ENCODE measurements at places on chromosomes 5 and 9.

DNA sequence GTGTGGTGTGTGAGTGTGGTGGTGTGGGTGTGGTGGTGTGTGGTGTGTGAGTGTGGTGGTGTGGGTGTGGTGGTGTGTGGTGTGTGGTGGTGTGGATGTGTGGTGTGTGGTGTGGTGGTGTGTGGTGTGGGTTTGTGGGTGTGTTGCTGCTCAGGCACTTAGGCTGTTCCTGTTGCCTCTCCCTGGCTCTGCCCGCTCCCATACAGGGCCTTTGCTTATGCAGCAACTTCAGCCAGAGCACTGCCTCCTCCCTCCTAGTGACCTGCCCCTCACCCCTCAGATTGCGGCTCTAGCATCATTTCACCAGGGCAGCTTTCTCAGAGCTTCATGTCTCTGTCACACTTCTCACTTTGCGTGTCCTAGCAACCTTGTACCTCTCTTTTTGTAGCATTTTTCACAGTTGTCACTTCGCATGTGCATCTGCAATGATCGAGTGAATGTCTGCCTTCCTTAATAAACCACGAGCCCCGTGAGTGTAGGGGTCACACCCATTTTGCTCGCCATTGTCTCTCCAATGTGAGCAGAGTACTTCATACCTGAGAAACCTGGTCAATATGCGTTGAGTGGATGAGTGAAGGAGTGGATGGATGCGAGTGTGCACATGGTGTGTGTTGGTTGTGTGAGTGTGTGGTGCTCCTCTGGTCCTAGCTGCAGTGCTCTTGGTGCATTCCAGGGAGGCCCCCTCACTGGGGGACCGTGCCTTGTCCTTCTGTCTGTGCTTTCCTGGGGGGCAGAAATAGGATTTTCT, 167.9 kb upstream of the PANK3 start:
- DNase-seq: no peak
- no peaks in the 10 kb centered on the region for H3K36me3 ChIP-seq
- H3K27me3 ChIP-seq: no peaks in the 10 kb centered on the region
- H3K4me3 ChIP-seq: no peak overlapping the region
- H3K4me1 ChIP-seq: no peaks in the 10 kb centered on the region
- no peak overlapping the region for H3K27ac ChIP-seq

DNA sequence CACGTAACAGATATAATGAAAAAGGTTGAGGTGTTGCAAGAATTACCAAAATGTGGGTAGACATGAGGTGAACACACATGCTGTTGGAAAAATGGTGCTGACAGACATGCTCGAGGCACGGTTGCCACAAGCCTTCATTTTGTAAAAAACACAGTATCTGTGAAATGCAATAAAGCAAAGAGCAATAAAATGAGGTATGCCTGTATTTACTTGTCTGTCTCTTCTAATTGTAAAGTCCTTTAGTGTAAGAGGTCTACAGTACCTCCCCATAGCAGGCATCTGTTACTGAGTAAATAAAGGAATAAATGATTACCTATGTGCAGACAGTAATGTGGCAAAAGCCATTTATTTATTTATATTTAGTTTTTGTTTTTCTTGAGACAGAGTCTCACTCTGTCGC, 3.0 kb upstream of the CAST start:
- H3K4me1 ChIP-seq: no peaks in the 10 kb centered on the region

GRCh38 chr9:97039514-97039860, 545 bp upstream of the CTSV start:
- H3K4me1 ChIP-seq: no peaks in the 10 kb centered on the region
- no peaks in the 10 kb centered on the region for H3K27me3 ChIP-seq
- H3K36me3 ChIP-seq: no peaks in the 10 kb centered on the region

DNA sequence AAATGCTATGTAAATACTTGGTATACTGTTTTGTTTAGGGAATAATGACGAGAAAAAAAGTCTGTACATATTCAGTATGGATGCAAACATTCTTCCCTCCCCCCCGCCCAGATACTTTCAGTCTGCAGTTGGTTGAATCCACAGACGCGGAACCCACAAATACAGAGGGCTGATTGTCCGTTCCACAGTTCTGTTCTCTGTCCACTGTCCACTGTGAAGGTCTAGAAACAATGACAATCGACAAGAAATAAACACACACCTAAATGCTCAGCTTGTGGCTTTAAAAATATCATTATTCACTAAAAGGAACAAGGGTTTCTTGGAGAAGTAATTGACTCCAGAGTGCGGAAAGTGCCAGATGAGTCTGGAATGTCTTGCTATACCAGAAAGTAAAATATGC, 109.1 kb downstream of the TMEM161B start:
- H3K27ac ChIP-seq: no peak overlapping the region
- no peaks in the 10 kb centered on the region for H3K27me3 ChIP-seq
- H3K4me3 ChIP-seq: no peak overlapping the region
- DNase-seq: no peak

GRCh38 chr9:130541533-130541932, 37.8 kb upstream of the FUBP3 start:
- H3K36me3 ChIP-seq: no peaks in the 10 kb centered on the region
- H3K27me3 ChIP-seq: no peaks in the 10 kb centered on the region

DNA sequence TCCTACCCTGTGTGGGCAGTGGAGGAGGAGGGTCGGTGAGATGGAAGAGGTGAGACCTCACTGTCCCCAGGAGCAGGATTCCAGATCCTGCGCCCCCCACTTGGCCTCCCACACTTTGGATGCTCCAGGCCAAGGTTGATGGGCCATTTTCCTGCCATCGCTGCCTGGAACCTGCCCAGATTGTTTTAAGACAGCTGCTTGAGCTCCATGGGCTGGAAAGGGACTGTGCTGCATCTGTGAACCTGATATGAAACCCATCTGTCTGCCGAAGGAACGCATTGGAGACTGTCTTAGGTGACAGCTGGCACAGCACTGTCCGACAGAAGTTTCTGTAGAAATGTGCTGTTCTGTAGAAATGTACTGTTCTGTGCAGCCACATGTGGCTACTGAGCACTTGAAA, 72.7 kb upstream of the SLC25A48 start:
- H3K27me3 ChIP-seq: peaks cover 3% of the 10 kb centered on the region
- DNase-seq: no peak
- H3K36me3 ChIP-seq: no peaks in the 10 kb centered on the region
- no peak overlapping the region for H3K4me3 ChIP-seq
